ENCODE measurements at places on chromosomes 5 and 9.

DNA sequence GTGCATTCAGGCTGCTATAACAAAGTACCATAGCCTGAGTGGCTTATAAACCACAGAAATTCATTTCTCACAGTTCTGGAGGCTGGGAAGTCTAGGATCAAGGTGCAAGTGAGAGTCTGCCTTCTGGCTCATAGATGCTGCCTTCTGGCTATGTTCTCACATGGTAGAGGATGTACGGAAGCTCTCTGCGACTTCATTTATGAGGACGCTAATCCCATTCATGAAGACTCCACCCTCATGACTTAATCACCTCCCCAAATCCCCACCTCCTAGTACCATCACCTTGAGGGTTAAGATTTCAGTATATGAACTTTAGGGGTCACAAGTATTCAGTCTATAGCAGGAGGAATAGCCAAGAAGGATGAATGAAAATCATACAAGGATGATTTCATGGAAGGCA lies 37.3 kb upstream of the KCNIP1 start:
- DNase-seq = no peak

- no peak for DNase-seq
Measured at GRCh38 chr5:31393126-31393525, 138.8 kb downstream of the DROSHA start.

DNA sequence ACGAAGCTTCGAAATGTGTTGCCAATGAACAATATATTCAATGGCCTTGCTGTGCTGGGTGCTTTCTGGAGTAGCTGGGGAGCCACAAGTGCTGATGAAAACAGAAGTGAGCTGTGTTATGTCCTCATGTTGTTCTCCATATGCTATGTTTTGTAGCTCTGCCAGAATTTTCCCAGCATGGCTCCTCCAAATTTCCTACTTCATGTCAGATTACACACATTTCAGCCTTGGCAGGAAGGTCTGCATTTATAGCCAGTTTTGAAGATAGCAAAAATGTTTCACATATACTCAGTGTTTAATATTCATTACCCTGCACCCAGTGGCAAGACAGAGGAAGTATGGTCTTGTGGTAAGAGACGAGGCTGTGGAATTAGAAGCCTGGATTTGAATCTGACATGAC lies 22.6 kb upstream of the NMUR2 start:
- DNase-seq = no peak

- no peak for DNase-seq
Measured at GRCh38 chr5:125750147-125750860, 672.9 kb upstream of the GRAMD2B start.

DNA sequence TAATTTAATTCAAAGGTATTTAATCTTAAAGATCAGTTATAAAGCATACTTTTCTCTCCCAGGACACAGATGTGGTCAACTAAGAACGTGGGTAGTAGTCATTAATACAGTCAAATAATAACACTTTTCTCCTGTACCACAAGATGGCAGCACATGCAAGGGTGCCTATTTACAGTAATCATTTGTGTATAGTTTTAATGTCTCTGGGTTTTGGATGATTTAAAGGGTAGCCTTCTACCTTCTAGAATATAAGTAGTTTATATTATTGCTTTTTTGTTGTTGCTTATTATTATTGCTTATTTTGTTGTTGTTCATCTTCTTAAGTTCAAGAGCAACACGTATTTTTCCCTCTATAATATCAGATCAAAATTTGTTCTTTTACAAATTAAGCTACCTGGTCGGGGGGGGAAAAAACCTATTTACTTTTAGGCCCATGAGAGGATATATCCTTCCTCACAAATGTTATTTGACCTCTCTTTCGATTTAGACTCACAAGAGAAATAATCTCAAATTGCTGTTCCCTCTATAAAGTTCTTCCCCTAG lies 59.6 kb upstream of the SLC27A6 start:
- no peak for DNase-seq

DNA sequence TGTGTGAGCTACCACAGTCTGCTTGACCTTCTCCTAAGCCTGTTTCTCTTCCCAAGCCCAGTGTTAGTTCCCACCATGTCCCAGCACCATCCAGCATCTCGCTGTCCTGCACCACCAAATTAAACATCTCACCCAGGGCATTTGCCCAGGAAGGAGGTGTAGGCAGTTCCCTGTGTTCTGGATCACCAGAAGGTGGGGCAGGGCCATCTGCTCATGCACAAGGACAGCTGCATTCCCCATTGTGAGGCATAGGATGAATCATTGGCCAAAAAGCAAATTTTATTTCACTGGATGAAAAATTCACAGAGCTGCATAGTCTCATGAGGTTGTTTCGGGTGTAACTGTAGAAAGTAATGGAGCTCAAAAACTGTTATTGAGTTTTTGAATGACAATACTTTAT lies 89.5 kb upstream of the GRIA1 start:
- DNase-seq = no peak

GRCh38 chr5:35822511-35822910 lies 34.2 kb upstream of the IL7R start:
- no peak for DNase-seq

GRCh38 chr5:135446615-135447014 lies 533 bp downstream of the DCANP1 start:
- DNase-seq = no peak

DNA sequence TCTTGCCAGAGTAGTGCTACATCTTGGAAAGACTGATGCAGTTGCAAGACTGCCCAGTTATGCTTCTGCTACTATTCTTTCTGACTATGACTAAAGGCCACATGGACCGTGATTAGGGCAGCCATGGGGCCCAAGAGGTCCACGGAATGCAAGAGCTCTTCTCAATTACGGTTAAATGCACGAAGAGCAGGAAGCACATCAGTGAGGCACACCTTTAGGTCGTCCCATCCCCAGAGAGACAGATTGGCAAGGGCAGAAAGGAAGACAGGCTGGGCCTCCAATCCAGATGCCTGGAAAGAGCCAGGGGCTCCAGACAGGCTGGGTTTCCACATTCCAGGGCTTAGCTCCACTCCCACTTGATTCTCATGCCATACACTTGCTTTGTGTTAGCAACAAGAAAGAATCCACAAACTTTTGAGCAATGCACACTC lies 132.3 kb upstream of the SLIT3 start:
- DNase-seq = no peak

DNA sequence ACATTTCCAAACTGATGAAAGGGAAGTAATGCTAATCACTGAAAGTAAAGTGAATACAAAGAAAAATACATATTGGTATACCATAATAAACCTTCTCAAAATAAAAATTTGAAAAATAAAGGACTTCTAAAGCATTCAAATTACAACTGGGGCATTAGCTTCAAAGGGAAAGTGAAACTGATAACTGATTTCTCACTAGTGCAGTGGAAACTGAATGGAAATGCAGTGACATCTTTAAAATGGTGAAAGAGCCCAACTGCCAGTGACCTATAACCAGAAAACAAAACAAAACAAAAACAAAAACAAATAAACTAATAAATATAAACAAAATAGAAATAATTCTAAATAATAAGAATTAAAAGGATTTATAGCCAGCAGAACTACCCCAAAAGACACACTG lies 297.5 kb upstream of the GRIN3A start:
- no peak for DNase-seq

- DNase-seq = no peak
Measured at GRCh38 chr9:134364391-134365114, 38.3 kb downstream of the RXRA start.

- DNase-seq = no peak
Measured at GRCh38 chr5:135706474-135706873, 127.7 kb upstream of the CXCL14 start.

DNA sequence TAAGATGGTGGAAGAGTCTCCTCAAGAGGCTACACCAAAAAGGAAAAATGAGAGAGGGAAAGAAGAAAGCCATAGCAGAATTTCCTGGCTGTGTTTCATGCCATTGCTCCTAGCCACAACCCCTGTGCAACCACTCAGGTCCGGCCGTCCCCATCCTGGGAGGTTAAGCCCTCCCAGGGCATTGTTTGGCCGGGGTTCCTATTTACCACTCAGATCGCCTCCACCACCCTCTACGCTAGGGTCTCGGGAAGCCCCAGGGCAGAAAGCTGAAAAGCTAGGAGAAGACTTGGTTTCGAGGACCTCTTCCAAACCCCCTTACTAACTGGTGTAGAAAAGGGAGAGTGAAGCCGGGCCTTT lies 715 bp downstream of the RC3H2 start:
- DNase-seq = peak; percentile 6

GRCh38 chr9:124456341-124457078 lies 6.3 kb downstream of the ADGRD2 start:
- no peak for DNase-seq

DNA sequence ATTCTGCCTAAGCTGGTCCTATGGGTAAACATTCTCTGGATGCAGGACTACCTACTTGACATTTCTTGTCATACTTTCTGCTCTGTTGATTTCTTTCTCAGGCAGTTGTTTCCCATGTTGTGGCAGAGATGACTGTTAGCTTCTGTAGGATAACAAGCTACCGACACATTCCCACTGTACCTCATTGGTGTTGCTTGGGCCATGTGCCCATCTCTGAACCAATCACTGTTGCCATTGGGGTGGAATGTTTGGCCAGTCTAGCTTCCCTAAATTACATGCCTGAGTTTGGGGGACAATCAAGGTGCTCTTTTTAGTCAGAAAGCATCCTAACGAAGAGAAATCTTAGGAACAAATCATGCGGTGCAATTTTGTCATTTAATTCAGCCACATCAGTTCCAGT lies 212.0 kb downstream of the KDM4C start:
- no peak for DNase-seq

DNA sequence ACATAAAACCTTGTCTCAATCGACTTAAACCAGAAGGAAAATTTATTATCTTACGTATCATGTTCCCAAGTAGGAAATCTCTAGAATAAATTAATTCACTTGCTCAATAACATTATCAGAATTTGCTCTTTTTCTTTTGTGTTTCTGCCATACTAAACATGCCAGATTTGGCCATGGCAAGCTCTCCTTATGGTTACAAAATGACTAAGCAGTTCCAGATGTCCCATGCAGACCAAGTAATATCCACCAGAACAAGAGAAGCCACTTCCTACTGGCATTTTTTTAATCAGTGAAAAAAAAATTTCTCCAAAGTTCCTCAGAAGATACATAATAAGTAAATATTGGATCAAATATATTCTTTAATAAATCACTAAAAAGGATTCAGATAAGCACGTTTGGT lies 25.2 kb upstream of the ADAMTS6 start:
- no peak for DNase-seq

- no peak for DNase-seq
Measured at GRCh38 chr5:17024686-17025180, 88.6 kb upstream of the MYO10 start.

DNA sequence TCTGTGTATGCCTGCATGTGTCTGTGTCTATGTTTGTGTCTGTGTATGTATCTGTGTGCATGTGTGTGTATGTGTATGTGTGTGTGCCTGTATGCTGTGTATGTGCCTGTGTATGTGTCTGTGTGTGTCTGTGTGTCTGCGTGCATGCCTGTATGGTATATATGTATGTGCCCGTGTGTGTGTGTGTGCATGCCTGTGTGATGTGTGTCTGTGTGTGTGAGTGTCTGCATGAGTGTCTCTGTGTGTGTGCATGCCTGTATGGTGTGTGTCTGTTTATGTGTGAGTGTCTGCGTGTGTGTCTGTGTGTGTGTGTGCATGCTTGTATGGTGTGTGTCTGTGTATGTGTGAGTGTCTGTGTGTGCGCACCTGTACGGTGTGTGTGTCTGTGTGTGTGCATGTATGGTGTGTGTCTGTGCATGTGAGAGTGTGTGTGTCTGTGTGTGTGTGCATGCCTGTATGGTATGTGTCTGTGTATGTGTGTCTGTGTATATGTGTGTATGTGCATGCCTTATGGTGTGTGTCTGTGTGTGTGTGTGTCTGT lies 137.1 kb upstream of the IRX2 start:
- no peak for DNase-seq

DNA sequence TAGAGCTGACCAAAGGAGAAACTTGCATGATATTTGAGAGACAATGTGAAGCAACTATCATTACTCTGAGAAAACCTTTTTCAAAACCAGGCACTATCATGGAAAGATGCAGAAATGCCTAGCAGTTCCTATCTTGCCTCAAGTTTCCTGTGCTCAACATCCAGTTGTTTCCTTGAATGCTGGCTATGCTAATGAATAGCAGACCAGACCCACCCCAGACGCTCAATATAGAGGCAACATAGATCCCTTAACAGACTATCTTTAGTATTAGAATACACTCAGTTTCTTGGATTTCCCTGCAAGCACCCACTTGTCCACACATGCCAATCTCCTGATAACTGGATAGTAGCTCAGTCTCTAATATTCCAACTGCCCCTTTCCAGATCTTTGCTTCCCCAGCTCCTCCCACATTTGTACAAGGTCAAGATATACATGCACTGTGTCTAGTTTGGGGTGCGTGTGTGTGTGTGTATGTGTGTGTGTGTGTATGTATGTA lies 93.3 kb upstream of the PCSK5 start:
- no peak for DNase-seq

DNA sequence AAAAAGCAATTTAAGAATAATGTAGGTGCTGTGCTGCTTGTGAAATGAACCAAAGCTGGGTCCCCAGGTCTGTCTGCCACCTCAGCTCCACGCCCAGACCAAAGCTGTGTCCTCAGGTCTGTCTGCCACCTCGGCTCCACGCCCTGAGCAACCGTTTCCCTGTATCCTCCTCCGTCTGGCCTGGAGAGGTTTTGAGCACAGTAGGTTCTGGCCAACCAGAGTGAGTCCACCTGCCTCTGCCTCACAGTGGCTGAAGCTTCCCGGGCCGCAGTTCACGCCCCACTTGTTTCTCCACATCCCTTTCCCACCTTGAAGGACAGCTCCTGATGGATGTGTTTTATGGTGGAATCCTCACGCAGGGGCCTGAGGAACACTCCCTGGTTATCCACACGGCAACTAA lies 120.5 kb downstream of the ADAMTS2 start:
- DNase-seq = no peak

DNA sequence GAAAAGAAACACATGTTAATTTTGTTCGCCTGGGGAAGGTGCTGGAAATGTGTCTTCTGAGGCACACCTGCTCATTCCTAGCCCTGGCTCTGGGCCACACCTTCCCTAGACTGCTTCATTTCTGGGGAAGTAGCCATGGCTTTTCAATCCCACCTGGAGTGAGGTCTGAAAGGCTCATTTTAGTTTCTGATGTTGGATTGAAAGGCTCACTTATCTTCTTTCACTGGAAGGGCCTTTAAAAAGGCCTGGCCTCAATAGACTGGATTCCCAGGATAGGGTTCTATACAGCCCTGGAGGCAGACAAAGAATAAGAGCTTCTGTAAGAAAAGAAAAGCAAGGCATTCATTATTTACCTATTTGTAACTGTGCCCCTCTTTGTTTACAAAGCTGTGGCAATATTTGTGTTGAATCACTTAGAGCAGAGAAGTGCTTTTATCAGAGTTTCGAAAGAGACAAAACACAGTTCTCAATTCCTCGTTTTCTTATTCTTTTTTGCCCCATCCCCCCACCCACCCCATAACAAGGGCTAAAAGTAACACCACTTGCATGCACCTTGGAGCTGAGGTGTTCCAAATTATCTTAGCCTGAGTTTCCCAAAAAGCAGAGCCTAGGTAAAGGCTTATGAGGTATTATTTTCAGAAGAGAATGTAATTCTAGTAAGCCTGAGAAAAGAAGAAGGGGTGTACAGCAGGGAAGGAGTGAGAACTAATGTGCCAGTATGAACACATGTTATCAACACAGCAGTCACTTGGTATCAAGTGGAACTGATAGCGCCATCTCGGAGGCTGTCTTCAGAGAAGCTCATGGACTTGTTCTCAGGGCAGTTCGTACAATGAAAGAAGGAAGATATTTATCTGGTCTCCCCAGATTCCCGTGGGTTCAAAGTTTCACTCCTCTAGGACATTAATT lies 413.1 kb downstream of the KCTD16 start:
- DNase-seq = no peak

GRCh38 chr5:150302301-150303069 lies at the start of gene ARSI:
TSS of gene ARSI (minus strand) at chr5:150302905. CDS start at chr5:150302373, 532 bp downstream.
- no peak for DNase-seq

Measured in stimulated activated CD8-positive, alpha-beta memory T cell treated with anti-CD3 and anti-CD28 coated beads, Interleukin-15, amount 100 ng/mL, for 48 hours (primary cell).